ENCODE measurements at places on chromosomes 1 and 21.

- peak; percentile 67 for DNase-seq
Measured at GRCh38 chr1:208231881-208232661, 12.1 kb downstream of the PLXNA2 start.

DNA sequence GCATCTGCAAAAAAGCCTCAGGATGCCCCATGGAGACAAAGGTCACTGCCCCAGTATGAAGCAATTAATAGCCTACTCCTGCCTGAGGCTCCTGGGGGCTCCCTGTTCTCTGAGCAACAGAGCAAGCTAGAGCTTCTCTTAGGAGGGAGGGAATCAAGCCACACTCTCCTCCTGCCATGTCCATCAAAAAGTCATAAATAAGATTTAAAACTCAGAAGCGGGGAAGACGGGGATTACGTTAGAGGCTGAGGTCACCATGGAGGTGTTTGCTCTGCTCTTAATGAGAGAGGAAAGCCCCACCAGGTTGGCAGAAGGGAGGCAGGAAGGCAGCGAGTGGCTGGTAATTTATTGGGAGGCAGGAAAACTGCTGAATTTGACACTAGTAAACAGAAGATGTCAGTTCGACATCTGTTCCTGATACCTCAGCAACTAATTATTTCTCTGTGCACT, 98.4 kb upstream of the TNR start:
- no peak for DNase-seq

- DNase-seq, result no peak
Measured at GRCh38 chr1:161311595-161312181, 1.9 kb upstream of the MPZ start.

DNA sequence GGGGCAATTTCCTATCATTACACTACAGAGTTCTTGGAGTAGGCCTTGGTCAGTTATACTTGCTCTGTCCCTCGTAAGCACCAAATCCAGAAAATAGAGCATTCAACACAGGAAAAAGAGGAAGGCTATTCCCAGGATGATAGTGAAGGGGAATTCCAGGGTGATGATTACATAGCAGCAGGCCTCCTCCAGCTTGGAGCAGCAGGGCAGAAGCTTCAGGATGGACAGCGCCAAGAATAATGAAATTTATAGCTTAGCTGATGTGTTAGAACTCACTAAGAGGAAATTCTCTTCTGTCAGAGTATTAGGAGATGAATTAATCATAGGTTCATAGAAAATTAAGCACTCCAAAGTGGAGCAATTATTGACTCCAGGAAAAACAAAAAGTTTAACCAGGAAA, 10.8 kb upstream of the SMAP2 start:
- DNase-seq, result no peak

DNA sequence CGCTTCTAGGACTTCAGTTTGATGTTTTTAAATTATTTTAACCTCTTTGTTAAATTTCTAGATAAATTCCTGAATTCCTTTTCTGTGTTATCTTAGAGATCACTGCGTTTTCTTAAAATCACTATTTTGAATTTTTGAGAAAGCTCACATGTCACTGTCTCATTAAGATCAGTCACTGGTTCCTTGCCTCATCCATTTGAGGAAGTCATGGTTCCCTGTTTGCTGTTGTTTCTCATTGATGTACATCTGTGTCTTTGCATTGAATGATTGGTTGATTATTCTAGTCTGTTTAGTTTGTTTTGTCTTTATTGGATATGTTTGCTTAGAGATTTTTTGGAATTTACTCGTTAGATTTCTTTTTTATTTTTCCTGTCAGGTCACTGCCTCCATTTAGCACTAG, 50.1 kb downstream of the CRP start:
- DNase-seq, result no peak

GRCh38 chr1:169161496-169162194, 55.2 kb downstream of the ATP1B1 start:
- DNase-seq, result no peak

- no peak for DNase-seq
Measured at GRCh38 chr1:76225526-76225925, 151.0 kb downstream of the ST6GALNAC3 start.

DNA sequence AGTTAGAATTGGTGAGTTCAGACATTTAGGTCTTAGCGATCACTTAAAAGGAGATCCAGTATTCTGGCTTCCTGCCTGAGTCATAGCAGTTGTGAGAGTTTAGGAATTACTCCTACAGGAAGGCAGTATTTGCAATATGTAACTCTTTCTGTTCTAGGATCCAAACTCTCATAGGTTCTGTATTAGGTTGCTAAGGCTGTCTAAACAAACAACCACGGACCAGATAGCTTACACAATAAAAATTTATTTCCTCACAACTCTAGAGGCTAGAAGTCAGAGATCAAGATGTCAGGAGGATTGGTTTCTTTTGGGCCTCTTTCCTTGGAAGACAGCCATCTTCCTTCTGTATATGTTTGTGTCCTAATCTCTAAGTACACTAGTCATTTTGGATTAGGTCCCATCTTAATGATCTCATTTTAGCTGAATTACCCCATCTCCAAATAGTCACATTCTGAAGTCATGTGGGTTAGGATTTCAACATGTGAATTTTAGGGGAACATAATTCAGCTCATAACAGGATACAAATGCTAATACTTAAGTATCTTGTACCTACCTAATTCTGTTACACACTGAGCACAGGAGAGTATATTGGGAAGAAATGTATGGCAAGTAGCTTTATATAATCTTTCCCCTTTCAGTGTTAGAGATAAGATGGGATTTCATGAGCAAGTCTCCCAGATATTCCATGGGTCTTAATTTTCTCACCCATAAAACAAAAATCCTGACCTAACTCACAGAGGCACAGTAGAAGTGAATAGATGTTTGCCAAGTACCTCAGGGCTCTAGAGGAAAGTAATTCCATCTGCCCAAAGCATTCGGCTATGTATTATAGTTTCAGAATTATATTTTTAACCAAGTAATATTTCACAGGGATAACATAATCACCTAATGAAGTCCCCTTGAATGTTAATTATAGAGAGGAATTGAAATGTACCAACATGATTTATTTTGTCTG, 144.4 kb downstream of the PTBP2 start:
- no peak for DNase-seq

GRCh38 chr1:37596182-37596667, 488 bp upstream of the GNL2 start:
- DNase-seq, result no peak

- no peak for DNase-seq
Measured at GRCh38 chr1:37519613-37520012, 5.0 kb upstream of the MEAF6 start.

GRCh38 chr1:70486676-70487458, 75.8 kb downstream of the CTH start:
- no peak for DNase-seq
